ENCODE measurements at places on chromosomes 11 and 22. TPM values are rescaled to one million over a fixed set of nuclear protein-coding genes. Genes with fewer than 3 reads are reported as not detected.

GRCh38 chr11:70502677-70503467 is 104.5 kb downstream of the CTTN start:
- H3K36me3 ChIP-seq: peaks cover 6% of the 10 kb centered on the region
- H3K27me3 ChIP-seq: no peaks in the 10 kb centered on the region
- no peak overlapping the region for H3K27ac ChIP-seq

DNA sequence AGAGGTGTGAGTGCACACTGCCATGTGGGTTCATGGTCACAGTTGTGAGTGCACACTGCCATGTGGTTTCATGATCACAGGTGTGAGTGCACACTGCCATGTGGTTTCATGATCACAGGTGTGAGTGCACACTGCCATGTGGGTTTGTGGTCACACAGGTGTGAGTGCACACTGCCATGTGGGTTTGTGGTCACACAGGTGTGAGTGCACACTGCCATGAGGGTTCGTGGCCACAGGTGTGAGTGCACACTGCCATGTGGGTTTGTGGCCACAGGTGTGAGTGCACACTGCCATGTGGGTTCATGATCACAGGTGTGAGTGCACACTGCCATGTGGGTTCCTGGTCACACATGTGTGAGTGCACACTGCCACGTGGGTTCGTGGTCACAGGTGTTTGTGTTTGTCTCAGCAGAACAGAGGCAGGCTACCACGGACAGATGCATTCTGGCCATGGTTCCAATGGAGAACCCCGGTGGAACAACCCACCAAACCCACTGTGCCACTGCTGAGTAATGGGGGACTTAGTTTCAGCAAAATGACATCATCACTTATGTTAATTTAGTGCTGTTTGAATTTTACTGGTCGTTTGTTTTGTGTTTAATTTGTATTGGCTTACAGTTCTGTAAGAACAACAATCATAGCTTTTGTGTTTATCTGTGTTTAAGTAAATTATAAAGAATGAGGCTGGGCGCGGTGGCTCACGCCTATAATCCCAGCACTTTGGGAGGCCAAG is 57.2 kb downstream of the RPS6KA4 start:
- H3K4me3 ChIP-seq: no peak overlapping the region
- H3K4me1 ChIP-seq: no peaks in the 10 kb centered on the region
- DNase-seq: no peak
- peaks cover 16% of the 10 kb centered on the region for H3K27me3 ChIP-seq

- 0 out of 3 replicates have a peak, but pooled peaks cover 6% of the 10 kb centered on the region for H3K27me3 ChIP-seq
- no peak overlapping the region for H3K27ac ChIP-seq
- no peak for DNase-seq
- H3K36me3 ChIP-seq: peaks cover 9% of the 10 kb centered on the region
Observed at GRCh38 chr11:61869429-61869707, 22.0 kb downstream of the FADS3 start.

GRCh38 chr11:16759857-16760508 is 21.5 kb downstream of the C11orf58 start:
- no peak for DNase-seq
- peaks cover 20% of the 10 kb centered on the region for H3K4me1 ChIP-seq
- H3K4me3 ChIP-seq: no peak overlapping the region
- H3K36me3 ChIP-seq: peaks cover 2% of the 10 kb centered on the region
- H3K27ac ChIP-seq: no peak overlapping the region

GRCh38 chr22:27022896-27023361 is 365.5 kb downstream of the MIAT start:
- DNase-seq: no peak
- peaks cover 5% of the 10 kb centered on the region for H3K27me3 ChIP-seq
- no peak overlapping the region for H3K4me3 ChIP-seq
- H3K36me3 ChIP-seq: no peaks in the 10 kb centered on the region
- H3K27ac ChIP-seq: no peak overlapping the region

DNA sequence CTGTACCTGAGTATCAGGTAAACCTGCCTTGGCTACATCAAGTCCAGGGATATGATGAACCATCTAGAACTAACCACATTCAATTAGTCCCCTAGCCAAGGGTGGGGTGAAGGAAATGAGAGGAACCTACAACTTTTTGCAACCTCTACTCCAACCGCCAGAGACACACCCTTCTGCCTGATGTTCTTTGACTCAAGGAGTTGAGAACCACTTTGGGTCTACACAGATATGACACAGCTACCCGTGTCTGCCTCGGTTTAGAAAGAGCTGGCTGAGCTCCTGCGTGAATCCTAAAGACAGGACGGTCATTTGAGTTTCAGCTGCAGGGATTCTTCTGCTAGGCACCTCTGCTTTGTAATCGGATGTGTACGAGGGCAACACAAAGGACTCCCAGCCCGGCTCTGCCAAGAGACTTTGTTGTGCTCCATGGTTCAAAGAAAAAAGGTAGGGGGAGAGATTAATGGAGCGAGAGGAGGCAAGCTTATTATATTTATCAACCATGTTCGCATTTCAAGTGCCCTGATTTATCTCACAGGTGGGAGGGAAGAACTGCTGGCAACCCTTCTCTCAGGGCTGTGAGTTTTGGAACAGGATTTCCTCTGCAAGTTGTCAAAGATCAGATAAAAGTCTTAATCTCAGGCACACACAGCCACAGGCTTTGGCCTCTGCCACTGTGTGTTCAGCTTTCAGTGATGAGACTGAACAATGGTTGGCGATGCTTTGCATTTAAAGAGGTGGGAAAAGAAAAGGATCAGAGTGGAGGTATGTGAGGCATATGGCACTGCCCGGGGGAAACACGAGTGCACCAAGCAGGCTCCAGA is 35.1 kb downstream of the FLI1 start:
- H3K4me1 ChIP-seq: no peaks in the 10 kb centered on the region
- no peaks in the 10 kb centered on the region for H3K36me3 ChIP-seq
- H3K27ac ChIP-seq: no peak overlapping the region
- H3K4me3 ChIP-seq: no peak overlapping the region

DNA sequence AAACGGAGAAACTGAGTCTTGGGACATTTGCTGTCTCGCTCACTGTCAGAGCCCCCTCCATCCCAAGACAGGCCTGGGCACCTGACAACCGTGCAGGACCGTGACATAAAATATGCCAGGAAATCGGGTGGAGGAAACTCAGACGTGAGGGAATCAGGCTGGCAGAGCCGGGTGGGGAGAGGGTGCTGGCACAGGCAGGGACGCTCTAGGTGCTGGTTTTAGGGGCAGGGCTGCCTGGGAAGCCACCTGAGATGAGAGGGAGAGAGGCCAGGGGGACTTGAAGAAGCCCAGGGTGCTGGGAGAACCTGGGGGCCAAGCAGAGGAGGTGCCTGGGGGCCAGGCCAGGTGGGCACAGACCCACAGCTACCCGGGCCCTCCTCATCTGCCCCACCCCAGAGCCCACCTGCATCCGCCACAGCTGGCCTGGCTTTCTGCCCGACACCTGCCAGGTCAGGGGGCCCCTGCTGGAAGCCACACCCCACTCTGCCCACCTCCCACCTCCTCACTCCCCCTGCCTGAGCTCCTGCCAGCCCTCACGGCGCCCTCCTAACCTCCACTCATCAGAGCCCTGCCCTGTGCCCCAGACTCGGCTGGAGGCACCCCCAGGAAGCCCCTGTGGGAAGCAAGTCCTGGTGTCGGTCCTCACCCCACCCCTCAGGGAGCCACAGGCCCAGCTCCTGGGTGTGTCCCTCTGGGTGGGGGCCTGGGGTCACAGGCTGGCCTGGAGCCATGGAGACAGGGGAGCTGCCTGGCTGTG is 27.3 kb upstream of the MUC5AC start:
- no peak for DNase-seq
- no peaks in the 10 kb centered on the region for H3K36me3 ChIP-seq
- H3K27ac ChIP-seq: no peak overlapping the region
- no peaks in the 10 kb centered on the region for H3K4me1 ChIP-seq
- peaks cover 53% of the 10 kb centered on the region for H3K27me3 ChIP-seq

DNA sequence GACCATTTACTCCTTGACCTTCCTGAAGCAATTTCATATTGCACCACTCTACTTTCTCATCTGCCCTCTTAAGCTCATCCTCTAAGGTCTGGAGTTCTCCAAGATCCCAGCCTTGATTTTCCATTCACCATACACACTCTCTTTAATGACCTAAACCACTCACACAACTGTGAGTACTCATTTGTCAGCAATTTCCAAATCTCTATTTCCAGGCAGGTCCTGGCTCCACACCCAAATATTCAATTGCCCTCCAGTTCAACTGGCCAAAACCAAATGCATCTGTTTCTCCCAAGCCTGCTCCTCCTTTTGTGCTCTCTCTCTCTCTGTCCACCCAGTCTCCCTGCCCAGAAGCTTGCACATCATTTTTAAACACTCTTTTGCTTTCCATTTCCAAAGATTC is 39.6 kb downstream of the NEU3 start:
- H3K4me3 ChIP-seq: no peak overlapping the region
- DNase-seq: no peak
- H3K27ac ChIP-seq: no peak overlapping the region

GRCh38 chr11:121035169-121035755 is 11.4 kb downstream of the TBCEL start:
- peaks cover 47% of the 10 kb centered on the region for H3K4me1 ChIP-seq
- no peak for DNase-seq
- H3K36me3 ChIP-seq: no peaks in the 10 kb centered on the region

Gene INS
- polyA plus RNA-seq: not detected

Gene OR4D5
- polyA plus RNA-seq: not detected

Gene CABP7
- polyA plus RNA-seq: 0.08 TPM

Gene OR5A1
- polyA plus RNA-seq: not detected
